ENCODE measurements at places on chromosomes 3 and 15. TPM values are rescaled to one million over a fixed set of nuclear protein-coding genes. Genes with fewer than 3 reads are reported as not detected.

The HIGD2B gene
- total RNA-seq, result not detected

The DZIP3 gene
- 44.3 TPM for total RNA-seq

The SNAPC5 gene
- 17.6 TPM for total RNA-seq

The MESP2 gene
- not detected for total RNA-seq

The CHRD gene
- 47.1 TPM for total RNA-seq

The ACKR2 gene
- 0.64 TPM for total RNA-seq

The DAZL gene
- 0.51 TPM for total RNA-seq

The ALG1L2 gene
- total RNA-seq, result 1.9 TPM

The CASR gene
- not detected for total RNA-seq

The GATM gene
- total RNA-seq, result 51.2 TPM

The TMA7 gene
- 154 TPM for total RNA-seq

The GOLGA8F gene
- total RNA-seq, result not detected

The SAMMSON gene
- total RNA-seq, result not detected

The ST3GAL6 gene
- total RNA-seq, result 52.9 TPM

The ADAMTSL3 gene
- total RNA-seq, result 0.32 TPM

The CTXN2 gene
- total RNA-seq, result 0.22 TPM

The MAN2A2 gene
- 81.8 TPM for total RNA-seq

The NR2E3 gene
- 0.69 TPM for total RNA-seq

The SUMF1 gene
- total RNA-seq, result 7.2 TPM

The TLR9 gene
- 0.37 TPM for total RNA-seq

The SLC28A2 gene
- total RNA-seq, result not detected
